ENCODE measurements at places on chromosomes 11 and 22.

DNA sequence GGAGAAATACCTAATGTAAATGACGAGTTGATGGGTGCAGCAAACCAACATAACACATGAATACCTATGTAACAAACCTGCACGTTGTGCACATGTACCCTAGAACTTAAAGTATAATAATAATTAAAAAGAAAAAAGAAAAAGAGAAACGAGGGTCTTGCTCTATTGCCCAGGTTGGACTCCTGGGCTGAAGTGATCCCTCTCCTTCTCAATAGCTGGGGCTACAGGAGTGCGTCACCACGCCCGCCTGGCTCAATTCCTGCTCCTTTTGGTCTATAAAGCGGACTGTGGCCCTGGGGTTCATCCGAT, 521 bp upstream of the PTS start:
- no peak for DNase-seq

GRCh38 chr11:74397501-74398243, 561 bp downstream of the PGM2L1 start:
- DNase-seq: peak; percentile 36

DNA sequence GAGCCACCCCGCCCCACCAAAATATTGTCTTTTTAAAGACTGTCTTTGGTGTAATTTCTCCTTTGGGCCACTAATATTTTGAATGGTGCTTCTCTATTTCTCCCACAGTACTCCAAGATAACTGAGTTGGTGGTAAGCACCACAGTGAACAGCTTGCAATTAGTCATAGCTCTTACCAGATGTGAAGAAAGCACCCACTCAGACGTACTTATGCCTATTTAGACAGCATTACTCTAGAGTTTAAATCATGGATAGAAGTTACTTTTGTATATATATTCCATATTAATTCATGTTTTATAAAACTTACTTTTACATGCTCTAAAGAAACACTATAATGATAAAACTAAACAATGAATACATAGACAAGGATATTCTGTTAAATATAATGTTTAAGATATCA, 12.7 kb downstream of the ANO3 start:
- DNase-seq: no peak

- DNase-seq: no peak
Measured at GRCh38 chr11:23903044-23903704, 593.7 kb upstream of the LUZP2 start.

DNA sequence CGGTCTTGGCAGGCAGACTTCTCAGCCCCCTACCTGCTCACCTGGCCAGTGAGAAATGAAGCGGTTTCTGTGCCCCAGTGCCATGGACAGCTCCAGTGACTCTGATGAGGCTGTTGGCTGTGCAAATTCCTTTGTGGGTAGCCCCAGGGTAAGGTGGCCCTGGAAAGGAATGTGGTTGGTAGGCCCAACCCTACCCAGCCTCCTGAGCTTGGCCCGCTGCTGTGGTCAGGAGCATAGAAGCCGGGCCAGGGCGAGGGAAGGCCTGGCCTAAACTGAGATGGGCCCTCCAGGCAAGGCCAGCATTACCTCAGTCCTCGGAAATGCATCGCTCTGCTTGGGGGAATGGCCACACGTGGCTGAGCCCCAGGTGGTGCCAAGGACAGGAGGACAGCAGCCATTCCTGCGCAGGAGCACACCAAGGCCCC, 16.9 kb downstream of the DAGLA start:
- DNase-seq: no peak

Data from HEK293T (cell line).